Naive B cell (primary cell): ENCODE measurements at places on chromosomes 1 and 21.

GRCh38 chr1:68045511-68046180, 4.8 kb downstream of the DIRAS3 start:
- DNase-seq, result no peak

DNA sequence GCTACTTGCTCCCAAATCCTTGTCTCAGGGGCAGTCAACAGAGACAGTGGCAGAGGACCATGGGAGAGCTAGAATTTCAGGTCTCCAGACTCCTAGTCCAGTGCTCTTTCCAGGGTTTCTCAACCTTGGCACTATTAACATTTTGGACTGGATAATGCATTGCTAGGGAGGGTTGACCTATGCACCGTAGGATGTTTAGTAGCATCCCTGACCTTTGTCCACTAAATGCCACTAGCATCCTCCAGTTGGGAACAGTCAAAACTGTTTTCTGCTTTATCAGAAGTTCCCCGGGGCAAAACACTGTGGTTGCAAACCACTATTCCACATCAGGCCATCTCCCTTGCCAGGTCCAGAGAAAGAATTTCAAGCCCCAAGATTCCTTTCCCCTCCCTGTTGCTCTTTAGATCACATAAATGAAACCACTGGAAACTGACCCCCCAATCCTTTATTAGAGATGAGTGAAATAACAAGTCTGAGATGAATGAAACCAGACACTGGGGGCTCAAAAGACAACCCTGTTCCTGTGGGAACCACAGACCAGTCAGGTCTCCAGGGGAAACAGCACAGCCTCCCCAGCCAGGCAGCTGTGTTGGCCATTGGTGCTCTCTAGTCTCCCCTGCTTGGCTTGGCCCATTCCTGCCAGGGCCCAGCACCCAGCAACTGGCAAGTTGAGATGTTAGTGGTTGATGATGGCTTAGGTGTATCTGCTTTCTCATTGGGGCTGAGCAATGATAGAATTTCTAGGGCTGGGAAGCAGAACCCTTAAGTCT, 3.8 kb upstream of the TCEA3 start:
- DNase-seq, result no peak

- DNase-seq, result no peak
These were observed 21.4 kb downstream of the SOX13 start for GRCh38 chr1:204094313-204094729.

DNA sequence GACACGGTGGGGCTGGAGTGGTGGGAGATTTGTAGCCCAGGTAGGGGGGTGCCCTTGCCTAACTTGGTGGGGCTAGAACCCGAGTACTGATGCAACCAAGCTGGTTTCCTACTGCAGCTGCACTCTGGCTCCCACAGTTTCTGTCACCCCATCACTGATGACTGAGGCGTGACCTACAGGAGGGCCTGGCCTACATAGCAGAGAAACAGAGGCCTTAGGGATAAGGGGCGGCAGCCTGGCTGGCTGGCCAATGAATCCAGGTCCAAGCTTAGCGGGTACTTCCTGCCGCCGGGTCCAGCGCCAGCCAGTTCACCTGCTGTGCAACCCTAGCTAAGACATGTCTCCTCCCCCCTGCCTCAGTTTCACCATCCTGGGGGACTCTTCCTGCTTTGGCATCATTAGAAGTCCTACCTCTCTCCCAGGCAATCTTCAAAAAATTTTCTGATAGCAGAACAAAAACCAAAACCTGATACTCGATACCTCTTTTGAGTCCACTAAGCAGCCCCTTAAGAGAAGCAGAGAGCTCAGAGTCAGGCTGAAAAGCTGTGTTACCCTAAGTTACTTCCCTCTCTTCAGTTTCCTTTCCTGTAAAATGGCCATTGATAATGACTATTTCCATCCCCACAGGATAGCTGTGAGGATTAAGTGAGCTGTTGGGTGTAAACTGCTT, 27.3 kb upstream of the RNF19B start:
- DNase-seq, result no peak

DNA sequence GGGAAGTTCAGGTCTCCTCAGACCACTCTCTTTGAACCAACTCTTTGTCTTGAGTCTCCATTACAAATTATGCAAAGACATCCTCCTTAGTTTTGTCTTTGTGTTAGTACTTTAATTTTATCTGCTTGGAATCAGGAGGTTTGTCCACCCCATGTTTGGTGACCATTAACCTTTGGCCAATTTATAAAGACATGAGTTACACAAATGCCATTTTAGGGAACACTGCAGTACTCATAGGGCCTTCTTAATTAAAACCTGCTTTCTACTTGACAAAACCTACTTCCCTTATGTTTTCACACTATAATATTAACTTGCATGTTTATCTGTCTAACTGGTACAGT, 7.9 kb upstream of the CDC73 start:
- no peak for DNase-seq

GRCh38 chr1:81559662-81560350, 240.9 kb upstream of the ADGRL2 start:
- DNase-seq, result no peak

GRCh38 chr1:176976225-176976624, 188.3 kb downstream of the ASTN1 start:
- no peak for DNase-seq

DNA sequence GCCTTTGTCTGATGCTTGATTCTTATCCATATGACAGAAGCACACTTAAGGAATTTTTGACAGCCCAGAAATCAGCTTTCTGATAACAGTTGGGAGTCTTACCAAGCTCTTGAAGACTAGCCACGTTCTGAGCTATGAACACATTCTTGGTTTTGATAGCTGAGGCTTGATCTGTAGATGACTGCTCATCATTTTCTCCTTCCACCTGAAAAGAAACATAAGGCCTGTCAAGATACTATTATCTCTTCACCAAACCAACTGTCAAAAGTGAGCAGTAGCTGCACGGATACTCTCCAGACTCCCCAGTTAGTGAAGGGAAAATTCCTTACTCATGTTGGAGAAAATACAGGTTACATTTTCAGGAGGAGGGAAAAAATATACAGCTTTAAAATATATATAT, 12.2 kb downstream of the UBR4 start:
- no peak for DNase-seq

DNA sequence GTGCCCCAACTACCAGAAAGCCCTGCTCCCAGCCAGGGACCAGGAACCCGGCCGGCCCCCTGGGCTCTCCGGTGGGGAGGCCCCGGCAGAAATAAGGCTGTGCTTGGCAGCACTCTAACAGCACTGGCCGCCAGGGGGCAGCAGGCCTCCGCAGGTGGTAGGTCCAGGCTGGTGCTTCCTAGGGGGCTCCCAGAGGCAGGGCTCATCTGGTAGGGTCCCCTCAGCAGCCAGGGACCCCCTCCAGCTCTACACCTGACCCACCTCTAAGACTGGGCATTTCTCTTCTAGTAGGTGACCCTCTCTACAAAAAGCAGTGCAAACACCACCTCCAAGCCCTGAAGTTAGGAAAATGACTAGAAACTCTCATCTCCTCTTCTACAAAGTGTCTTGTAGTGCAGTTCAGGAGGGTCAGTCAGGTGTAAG, 85.6 kb downstream of the STUM start:
- DNase-seq, result peak; percentile 80

DNA sequence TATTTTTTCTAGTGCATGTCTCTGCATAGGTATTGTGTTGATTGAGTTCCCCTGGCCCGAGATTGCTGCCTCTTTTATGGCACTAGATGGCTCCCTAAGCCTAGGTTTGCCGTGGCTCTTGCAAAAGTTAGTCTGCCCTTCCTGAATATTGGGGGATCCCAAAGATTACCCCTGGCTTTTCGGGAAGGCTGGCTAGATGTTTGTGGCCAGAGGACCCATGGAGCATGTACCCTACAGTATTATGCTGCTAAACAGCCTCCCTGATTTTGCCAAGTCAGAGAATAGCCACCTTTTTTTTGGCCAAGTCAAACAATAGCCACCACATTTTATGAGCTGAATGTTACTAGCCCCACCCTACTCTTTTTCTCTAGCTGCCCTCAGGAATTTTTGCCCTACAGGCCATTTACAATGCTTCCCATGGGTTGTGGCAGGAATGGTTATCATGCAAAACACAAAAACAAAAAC, 343.2 kb downstream of the OLFM3 start:
- no peak for DNase-seq
